T-helper 2 cell (primary cell): ENCODE measurements at places on chromosomes 4 and X.

- no peak for DNase-seq
These were observed 504.5 kb upstream of the FRG1 start for GRCh38 chr4:189436207-189436606.

DNA sequence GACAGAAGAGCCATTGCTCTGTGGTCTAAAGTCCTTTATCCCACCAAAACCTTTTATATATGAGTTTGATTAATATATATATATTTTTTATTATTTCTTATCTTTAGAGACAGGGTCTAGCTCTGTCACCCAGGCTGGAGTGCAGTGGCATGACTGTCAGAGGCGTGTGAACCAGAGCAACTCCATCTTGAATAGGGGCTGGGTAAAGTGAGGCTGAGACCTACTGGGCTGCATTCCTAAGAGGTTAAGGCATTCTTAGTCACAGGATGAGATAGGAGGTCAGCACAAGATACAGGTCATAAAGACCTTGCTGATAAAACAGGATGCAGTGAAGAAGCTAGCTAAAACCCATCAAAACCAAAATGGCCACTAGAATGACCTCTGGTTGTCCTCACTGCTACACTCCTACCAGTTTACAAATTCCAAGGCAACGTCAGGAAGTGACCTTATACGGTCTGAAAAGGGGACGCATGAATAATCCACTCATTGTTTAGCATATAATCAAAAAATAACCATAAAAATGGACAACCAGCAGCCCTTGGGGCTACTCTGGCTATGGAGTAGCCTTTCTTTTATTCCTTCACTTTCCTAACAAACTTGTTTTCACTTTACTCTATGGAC, 10.5 kb downstream of the TBCK start:
- no peak for DNase-seq

GRCh38 chr4:10461091-10461849, 4.0 kb upstream of the ZNF518B start:
- DNase-seq: peak; percentile 55

DNA sequence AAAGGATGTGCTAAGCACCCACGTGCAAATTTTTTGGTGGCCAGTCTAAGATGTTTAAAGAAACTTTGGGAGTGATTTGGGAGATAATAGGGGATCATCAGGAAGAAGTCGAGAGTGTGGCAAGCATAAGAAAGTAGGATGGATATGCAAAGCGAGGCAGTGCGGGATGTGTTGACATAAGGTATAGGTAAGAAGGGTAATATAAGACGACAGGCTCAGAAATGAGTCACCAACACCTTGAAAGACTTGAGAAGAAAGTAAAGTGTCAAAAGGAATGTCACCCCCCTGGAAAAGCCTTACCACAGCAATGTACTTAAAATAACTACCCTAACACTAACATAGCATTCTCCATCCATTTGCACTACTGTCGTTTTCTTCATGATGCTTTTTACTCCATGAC, 69.8 kb upstream of the BMP2K start:
- no peak for DNase-seq

DNA sequence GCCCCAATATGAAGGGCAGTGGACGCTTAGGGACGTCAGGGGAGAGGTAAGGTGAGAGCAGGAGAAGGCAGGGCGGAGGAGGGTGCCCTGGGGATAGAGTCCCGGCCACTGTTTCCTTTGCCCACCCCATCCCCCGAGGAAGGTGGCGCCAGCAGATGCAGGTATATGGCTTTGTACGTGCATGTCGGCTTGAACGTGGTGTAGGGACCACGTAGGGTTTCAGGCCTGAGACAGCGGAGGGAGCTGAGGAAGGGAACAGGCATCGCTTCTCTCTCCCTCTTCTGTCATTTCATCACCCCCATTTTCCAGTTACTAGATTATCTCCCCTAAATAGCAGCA, 97.9 kb downstream of the PHKA2 start:
- DNase-seq: no peak

DNA sequence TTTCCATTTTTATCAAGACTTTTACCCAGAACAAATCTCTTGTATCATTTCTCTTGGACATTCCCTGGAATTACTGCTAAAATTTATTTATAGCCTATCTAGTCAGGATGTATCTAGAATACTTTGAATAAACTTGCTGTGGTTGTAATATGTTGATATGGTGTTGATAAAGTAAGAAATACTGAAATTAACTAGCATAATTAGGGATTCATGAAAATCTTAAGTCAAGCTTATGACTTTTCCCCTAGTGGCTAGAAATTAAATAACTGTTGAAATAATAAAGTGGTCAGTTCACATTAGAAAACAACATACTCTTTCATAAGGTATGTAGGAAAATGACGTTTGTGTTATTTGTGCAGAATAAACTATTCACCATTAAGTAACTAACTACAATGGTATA, 73.1 kb upstream of the ANKRD50 start:
- no peak for DNase-seq

GRCh38 chr4:162229670-162230069, 65.9 kb upstream of the FSTL5 start:
- no peak for DNase-seq

DNA sequence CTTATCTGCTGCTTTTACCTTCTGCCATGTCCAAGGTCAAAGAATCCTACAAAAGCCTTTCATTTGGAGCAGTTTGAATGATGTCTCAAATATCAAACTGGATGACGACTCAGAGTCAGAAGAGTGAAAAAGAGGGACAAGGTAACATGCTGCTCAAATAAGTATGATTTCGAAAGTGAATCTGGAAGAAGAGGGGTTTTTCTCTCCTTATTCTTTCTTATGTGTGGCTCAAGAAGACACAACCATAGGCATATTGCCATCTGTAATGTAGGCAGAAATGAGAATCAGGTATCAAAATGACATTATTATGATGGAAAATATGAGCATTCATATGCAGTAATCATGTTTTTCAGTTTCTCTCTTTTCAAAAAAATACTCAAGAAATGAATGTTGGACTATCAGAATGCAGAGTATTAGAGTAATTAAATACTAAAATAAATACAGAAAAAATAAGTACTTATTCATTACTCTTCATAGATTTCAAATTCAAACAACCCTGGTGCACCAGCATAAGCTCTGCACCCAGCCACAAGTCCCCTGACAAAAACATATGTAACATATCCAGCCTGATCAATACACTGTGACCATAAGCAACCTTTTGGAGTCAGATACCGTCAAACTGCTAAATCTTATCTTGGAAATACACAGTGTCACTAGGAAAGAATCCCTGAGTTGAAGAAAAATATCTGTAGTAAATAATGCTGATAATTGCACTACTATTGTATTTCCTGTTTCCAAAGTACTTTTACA, 468.6 kb downstream of the INPP4B start:
- peak; percentile 71 for DNase-seq

GRCh38 chr4:126956184-126956897, 676.4 kb upstream of the INTU start:
- DNase-seq: no peak

GRCh38 chrX:100995469-100995868, 26.0 kb downstream of the ARL13A start:
- no peak for DNase-seq

GRCh38 chr4:146275370-146275769, 61.0 kb downstream of the REELD1 start:
- DNase-seq: no peak

DNA sequence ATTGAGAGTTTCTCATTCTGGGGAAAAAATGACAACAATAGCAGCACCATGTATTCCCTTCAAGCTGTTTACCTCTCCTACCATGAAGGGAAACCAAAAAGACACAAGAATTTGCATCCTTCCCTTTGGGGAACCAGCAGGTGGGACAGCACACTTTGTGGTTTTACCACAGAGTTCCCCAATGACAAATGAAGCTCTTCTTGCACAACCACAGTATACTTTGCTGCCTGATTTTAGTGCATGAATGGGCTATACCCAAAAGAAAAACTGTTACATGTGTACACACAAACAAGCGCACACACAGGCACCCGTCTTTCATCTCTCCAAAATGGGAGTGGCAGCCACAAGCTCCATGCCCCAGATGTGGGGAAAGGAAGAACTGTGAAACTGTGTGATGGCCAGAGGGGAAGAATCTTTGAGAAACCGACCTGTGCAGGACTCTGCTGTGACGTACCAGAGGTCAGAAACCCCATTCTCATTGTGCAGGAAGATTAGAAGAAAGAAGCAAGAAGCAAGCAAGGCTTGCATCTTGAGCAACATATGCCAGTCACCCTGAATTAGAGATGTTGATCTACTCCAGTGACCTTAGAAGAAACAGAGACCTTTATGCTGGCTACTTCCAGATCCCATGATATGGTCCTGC, 2.7 kb upstream of the MAML3 start:
- DNase-seq: no peak

DNA sequence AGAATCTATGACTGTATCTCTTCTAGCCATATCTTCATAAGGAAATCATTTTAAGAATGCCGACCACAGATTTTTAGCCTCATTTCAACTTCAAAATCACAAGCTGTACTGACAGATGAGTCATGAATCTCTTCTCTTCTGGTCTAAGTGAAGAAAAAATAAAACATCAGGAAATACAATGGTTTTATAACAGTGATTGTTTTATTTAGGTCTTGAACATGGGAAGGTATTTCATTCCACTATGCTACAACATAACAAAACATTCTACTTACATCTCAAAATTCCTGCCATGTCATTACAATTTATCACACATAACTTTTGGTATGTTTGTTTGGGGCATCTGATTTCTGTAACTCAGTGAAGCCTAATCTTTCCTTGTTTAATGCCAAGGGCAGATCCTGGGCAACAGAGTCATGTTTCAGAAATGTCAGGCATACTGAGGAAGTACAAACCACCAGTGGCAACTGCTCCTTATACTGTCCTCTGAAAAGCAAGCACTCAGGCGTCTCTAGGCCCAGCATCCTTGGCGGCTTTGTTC, 325.0 kb downstream of the PDHA2 start:
- DNase-seq: no peak

DNA sequence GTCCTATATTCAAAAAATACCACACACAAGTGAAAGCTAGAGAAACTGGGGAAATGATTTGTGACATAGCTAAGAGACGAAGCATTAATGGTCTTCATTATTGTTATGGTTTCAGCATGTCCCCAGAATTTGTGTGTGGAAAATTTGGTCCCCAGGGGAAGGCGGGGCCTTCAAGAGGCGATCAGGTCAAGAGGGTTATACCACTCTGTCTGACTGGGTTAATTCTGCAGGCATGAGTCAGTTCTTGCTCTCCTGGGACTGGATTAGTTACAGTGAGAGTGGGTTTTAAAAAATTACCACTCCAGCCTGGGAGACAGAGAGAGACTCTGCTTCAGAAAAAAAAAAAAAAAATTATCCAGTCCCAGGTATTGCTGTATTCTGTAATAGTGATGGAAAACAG, 2.1 kb upstream of the MTNR1A start:
- DNase-seq: no peak

- no peak for DNase-seq
These were observed 376.5 kb downstream of the CCSER1 start for GRCh38 chr4:90503677-90504076.

- DNase-seq: no peak
These were observed 40.6 kb downstream of the ABLIM2 start for GRCh38 chr4:8118035-8118434.

DNA sequence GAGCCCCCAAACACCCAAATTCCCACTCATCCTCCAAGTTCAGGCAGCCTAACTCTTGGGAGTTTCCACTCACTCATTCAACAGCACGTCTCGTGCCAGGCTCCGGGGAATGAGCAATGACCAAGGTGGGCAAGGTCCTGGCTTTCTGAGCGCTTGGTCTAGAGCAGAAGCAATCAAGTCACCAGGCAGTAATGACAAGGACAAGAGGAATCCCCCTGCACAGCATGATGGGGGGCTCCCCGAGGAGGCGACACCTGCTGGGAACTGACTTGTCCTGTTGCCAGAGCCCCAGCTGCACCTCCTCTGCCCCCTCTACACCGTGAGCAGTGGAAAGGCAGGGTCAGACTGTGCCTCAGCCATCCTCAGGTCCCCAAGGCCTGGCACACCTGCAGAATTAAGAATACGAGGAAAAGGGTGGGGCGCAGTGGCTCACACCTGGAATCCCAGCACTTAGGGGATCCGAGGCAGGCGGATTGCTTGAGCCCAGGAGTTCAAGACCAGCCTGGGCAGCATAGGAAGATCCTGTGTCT, 25.7 kb upstream of the MRFAP1 start:
- no peak for DNase-seq

DNA sequence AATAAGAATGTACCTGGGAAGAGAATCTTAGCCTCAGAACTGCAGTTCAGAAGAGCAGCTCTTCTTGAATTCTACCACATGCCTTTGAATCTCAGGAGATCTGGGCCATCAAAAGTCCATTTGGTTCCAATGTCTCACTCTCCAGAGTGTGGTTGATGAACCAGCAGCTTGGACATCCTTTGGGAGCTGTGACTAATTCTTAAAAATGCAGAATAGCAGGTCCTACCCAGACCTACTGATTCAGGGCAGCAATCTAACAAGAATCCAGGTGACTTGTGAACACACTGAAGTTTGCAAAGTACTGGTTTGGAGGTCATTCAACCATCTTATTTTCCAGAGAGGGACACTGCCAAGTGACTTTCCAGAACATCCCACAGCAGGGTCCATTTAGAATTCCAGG, 244.7 kb downstream of the PACRGL start:
- no peak for DNase-seq

GRCh38 chr4:124133753-124134152, 578.8 kb downstream of the ANKRD50 start:
- no peak for DNase-seq

DNA sequence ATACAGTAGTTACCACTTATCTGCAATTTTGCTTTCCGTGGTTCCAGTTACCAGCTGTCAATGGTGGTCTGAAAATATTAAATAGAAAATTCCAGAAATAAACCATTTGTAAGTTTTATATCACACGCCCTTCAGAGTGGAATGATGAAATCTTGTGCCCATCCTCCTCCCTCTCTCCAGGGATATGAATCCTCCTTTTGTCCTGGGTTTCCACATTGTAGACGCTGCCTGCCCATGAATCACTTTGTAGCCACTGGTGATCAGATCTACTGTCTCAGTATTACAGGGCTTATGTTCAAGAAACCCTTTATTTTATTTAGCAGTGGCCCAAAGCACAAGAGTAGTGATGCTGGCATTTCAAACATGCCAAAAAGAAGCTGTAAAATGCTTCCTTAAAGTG, 198.6 kb downstream of the KCNIP4 start:
- no peak for DNase-seq

DNA sequence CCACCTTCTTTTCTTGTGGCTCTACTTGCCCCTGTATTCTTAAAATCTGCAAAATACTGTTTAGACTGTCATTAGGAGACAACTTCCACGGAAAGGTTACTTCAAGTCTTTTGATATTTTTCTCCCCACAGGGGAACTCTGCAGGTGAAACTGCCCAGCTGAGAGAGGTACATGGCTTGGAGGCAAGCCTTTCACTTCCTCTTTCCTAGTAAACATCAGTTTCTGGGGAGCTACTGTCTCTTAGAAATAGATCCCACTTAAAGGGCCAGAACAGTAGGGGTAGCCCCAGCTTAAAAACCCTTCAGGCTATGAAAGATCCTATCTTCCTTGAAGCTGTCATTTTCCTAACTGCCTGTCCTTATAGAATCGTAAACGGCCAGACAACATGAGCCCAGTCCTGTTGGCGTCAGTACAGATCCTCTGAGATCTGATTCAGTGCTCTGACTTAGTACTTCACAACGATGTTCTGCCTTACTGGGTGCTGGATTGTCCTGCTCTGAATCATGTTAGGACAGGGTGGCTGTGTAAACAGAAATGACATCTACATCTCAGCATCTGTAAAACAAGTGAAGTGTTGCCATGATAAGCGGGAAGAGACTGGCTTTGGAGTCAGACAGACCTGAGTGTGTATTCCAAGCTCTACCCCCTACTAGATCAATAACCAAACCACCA, 102.1 kb downstream of the ITIH6 start:
- no peak for DNase-seq
